ENCODE measurements at places on chromosomes 7 and 10.

DNA sequence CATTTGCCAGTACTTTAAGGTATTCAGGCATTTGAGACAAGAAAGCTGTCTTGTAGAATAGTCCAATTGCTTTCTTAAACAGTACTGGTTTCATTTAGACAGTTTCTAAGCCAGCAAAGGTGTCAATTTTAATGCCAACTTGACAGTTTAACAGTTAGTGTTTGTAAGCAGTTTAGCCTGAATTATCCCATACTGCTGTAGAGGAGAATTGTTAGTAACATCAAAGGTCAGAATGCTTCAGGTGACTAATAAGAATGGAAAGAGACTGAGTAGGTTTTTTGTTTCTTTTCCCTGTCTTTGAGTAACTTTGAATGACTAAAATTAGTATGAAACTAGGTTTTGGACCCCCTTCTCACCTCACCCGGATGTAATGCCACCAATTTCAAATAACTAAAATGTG, 29.5 kb upstream of the VDAC2 start:
- no peak for DNase-seq

- DNase-seq: no peak
Measured at GRCh38 chr7:20971219-20971618, 184.5 kb upstream of the SP8 start.

GRCh38 chr10:126350216-126350992, 37.9 kb downstream of the ADAM12 start:
- no peak for DNase-seq

DNA sequence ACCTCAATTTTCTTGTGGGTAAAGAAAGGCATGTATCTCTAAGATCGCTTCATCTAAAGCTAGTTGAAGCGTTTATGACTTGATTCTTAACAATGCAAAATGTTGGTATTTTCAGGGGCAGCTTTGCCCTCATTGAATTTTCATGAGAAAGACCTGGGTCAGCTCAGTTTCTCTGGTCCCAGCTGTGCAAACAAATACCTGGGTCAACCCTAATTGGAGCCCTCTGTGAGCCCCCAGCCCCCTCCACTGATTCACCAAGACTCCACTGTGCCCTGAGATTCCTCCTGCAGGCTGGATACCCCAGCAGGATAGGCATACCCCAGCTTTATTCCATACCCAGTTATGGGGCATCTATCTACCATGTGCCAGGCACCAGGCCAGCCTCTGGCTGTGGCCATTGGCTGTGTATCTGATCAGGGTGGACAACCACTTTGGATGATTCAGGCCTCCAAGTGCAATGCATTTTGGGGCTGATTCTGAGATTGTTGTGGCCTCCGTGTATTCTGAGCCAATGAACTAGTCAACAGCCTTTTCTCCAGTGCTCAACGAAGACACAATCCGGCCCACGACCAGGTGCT, 201.9 kb downstream of the MYOF start:
- no peak for DNase-seq

DNA sequence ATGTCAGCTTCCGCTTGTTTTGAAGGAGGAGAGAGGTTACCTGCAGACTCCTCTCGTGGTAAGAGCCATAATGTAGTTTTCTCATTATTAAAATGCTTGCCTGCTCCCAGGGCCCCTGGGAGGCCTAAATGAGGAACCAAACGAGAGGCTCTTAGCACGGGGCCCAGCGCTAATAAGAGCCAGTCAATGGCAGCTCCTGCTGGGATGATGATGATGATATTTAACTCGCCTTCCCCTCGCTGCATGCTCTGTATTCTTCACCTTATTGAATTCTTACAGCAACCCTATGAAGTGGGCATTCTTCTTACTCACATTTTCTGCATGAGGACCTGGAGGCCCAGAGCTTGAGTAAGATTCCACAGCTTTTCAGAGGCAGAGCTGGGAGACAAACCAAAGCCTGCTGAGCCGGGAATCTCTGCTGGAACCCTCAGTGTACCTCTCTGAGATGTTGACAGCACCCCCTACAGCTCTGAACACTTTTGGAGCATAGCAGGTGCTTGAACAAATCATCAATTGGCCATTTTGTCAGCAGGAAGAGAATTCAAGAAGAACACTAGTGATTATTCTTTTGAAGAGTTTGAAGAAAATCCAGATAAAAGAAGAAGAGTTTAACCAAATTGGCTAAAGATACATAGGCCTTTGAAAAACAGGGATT, 93.1 kb upstream of the HABP2 start:
- no peak for DNase-seq

GRCh38 chr10:133400624-133401424, 6.9 kb downstream of the MTG1 start:
- no peak for DNase-seq

GRCh38 chr10:12509016-12509793, 159.9 kb downstream of the CAMK1D start:
- no peak for DNase-seq

DNA sequence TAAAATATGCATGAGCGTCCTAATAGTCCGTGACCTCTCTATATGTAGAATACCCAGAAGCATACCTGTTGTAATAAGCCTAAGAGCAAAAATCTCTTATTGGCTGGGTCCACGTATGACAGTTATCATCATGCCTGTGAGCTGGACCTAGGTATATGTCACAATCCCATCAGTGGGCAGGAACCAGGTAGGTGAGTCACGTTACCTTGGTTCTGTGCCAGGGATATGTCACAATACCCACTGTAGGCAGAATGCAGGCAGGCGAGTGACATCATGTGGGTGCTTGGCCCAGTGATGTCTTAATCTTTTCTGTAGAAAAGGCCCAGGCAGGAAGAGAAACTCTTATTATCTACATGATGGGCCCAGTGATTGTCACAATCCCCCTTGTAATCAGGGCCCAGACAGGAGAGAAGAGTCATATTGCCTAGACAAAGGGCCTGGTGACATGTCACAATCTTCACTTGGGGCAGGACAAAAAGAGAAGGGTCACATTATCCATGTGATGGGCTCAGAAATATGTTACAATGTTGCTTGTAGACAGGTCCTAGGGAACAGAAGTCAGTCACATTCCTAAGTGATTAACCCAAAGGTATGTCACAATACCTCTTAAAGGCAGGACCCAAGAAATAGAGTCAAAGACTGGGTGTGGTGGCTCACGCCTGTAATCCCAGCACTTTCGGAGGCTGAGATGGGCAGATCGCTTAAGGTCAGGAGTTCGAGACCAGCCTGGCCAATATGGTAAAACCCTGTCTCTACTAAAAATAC, 12.9 kb upstream of the ZNF736 start:
- DNase-seq: no peak

GRCh38 chr7:16954321-16954720, 72.5 kb upstream of the AGR3 start:
- DNase-seq: no peak

GRCh38 chr7:6057316-6058129, 26.3 kb downstream of the ANKRD61 start:
- no peak for DNase-seq

GRCh38 chr10:95229724-95230627, 35.9 kb downstream of the ACSM6 start:
- DNase-seq: no peak

GRCh38 chr10:107409522-107409921, 245.0 kb upstream of the SORCS1 start:
- DNase-seq: no peak

DNA sequence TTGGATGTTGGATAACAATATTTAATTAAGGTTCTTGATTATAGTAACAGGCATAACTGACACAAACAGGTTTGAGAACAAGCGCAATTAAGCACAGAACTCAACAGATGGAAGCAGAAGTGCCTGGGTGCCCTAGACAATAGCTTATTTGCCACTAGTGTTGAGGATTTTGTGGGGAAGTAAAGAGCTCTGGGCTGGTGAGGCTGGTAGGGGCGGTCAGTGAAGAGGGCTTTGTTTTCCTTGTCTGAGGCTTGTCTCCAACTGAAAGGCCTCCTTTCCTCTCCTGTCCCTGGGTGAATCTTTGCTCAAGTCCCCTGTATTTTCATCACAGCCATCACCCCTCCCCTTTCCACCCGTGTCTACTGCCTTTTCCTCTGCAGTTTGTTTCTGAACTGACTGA, 104.6 kb downstream of the KAT6B start:
- DNase-seq: no peak

GRCh38 chr7:157228864-157229422, 90.2 kb downstream of the UBE3C start:
- DNase-seq: no peak

- no peak for DNase-seq
Measured at GRCh38 chr7:30703756-30704155, 21.5 kb upstream of the CRHR2 start.

DNA sequence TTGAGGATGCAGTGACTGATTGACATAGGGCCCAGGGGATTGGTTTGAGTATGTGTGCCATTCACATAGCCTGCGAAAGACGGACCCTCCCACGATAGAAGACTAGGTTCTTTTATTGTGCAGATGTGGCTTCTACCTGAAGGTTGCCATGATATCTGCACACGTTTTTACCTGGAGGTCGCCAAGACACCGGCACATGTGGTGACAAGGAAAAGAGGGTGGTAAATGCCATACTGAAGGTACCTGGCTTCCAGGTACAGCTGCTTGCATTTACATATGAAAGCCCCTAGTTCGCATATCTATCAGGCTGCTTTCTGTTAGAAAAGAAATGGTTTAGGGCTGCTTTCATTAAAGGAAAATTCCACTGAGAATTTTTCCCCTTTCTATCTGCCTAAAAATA, 43.6 kb downstream of the ZNF22 start:
- DNase-seq: no peak

GRCh38 chr10:94490789-94491039, 54.9 kb upstream of the HELLS start:
- DNase-seq: no peak

Data from naive B cell (primary cell).